ENCODE measurements at places on chromosomes 3 and 15.

GRCh38 chr3:72223116-72223515 lies 438.2 kb upstream of the PROK2 start:
- no peak for DNase-seq

DNA sequence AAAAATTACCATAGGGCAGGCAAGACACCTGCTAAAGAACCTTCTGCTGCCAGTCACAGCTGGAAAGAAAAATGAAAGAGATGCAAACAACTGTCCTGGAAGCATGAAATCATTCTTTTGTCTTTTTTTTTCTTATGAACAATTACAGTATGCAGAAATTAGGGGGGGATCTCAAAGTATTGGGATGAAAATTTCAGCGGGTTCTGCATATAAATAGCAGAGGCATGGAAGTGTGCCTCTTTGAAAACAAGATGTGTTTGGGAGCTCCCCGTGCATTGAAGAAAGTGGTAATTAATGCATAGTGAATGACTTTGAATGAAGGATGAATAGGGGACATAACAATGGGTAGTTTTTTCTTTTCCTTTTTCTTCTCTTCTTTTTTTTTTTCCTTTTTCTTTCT lies 431.2 kb downstream of the SOX2 start:
- no peak for DNase-seq

DNA sequence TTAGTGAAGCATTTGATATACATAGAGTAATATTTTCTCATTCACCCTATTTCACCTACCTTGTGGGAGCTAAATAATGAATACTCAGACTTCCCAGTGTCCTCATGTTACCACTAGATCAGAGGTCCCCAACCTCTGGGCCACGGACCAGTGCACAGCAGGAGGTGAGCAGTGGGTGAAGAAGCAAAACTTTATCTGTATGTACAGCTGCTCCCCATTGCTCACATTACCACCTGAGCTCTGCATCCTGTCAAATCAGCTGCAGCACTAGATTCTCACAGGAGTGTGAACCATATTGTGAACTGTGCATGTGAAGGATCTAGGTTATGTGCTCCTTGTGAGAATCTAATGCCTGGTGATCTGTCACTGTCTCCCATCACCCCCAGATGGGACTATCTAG lies 79.4 kb downstream of the RETNLB start:
- DNase-seq = no peak

DNA sequence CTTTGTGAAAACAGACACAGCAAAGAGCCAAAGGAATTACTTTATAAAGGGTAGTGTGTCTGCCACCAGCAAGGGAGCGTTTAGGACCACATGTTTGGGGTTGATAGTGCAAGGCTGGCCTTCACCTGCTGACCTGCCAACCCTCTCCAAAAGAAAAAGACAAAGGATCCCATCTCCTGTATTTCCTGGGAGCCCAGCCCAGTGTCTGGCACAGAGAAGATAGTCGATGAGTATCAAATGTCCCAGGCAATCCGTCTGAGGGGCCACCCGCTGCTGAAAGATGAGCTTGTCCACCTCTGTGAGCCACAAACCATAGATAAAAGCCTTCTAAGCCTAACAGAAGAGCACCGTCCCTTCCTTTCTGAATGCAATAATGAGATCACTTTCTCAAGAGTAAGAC lies 154.8 kb upstream of the CTNNB1 start:
- no peak for DNase-seq
